ENCODE measurements at places on chromosomes 11 and 22.

DNA sequence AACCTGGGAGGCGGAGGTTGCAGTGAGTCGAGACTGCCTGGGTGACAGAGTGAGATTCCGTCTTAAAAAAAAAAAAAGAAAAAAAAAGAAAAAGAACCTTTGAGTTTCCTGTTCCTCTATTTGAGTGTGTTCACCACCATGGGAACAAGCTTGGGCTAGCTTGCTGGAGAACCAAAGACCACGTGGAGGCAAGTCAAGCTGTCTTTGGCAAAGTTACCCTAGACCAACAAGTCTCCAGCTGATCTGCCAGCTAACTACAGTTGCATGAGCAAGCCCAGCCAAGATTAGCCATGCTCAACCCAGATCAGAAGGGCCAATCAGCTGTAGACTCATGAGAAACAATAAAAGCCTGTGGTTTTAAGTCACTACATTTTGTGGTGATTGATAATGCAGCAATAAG is 29.7 kb downstream of the SLN start:
- H3K36me3 ChIP-seq: no peaks in the 10 kb centered on the region
- H3K27me3 ChIP-seq: no peaks in the 10 kb centered on the region
- DNase-seq: no peak
- H3K4me1 ChIP-seq: no peaks in the 10 kb centered on the region

DNA sequence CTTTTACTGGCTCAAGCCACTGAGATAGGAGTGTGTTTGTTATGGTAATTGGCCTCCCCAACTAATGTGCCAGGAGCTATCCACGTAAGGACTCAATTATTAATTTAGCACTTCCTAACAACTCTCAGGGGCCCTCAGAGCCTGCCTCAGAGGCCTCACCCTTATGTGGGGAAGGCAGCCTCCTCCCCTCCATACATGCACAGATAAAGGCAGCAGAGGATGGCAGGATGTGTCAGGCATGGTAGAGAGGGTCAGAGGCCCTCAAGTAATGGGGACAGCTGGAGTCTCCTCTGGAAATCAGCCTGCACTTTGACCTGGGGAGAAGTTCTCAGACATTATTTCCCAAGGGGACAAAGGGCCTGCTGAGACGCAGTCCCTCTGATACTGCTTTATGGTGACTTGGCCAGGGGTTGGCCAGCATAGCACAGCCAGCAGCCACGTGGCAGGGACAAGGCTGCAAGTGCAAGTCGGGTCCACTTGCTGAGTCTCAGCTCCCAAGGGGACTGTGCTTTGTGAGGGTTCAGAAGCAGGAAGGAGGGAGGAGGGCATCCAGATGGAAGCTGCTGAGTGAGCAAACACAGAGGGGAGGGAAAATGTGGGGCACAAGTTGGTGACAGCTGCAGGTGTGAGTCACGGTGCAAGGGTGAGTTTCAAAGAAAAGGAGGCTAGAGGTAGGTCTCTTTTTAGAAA is 17.0 kb downstream of the MOGAT2 start:
- H3K27me3 ChIP-seq: peaks cover 24% of the 10 kb centered on the region
- H3K4me3 ChIP-seq: no peak overlapping the region
- no peaks in the 10 kb centered on the region for H3K4me1 ChIP-seq
- no peak overlapping the region for H3K27ac ChIP-seq

DNA sequence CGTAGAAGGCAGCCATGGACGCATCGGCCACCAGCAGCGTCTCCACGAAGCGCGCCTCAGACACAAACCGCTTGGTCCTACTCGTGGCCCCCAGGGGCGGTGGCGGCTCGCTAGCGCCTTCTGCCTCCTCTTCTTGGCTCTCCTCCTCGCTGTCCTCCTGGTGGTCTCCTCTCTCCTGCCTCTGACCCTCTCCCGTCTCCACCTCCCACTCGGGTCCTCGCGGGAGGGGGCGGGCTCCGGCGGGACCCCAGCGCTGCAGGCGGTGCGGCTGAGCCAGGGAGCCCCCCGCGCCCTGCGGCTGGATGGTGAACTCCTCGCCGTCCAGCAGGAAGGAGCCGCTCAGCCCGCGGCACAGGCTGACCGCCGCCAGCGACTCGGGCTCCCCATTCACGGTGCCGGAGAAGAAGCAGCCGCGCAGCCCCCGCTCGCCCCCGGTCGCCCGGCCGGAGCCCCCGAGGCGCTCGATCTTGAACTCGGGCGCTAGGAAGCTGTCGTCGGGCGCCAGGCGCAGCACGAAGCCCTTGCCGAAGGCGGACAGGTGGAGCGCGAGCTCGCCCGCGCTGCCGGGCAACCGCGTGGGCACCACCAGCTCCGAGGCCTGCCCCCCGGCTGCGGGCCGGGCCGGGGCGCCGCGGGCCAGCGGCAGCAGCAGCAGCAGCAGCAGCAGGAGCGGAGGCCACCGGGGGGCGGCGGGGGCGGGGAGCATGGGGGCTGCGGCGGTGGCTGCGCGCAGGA is 661 bp downstream of the ADAMTS8 start:
- H3K27ac ChIP-seq: no peak overlapping the region
- peaks cover 35% of the 10 kb centered on the region for H3K27me3 ChIP-seq
- H3K36me3 ChIP-seq: no peaks in the 10 kb centered on the region
- no peak for DNase-seq

DNA sequence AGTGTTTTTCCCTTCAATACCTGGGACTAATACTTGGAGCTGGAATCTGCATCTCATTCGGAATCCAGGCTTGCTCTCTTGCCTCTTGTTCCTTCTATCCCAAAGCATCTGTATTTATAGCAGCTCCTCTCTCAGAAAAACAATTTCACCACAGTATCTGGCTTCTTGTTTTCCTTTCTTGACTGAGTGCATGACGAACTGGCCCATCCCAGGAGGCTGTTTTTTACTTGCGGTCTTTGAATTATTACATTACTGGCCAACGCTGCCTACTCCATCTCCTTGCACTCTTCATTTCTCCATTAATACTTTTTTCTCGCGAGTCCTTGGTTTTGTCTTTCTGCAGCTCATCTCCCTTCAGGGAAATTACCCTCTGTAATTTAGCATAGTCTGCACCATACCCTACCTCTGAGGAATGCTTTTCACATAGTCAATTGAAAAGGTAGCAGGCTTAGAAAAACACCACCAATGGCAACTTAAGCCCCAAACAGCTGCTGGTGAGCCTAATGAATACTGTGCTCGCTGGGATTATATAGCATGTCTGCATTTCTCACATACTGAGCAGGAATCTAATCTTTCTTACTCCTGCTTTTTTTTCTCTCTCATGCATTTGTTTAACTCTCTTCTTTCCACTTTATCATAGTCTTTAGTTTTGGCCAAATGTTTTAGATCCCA is 277.4 kb upstream of the SESN3 start:
- no peaks in the 10 kb centered on the region for H3K4me1 ChIP-seq
- DNase-seq: no peak
- peaks cover 2% of the 10 kb centered on the region for H3K27me3 ChIP-seq
- H3K27ac ChIP-seq: no peak overlapping the region
- H3K4me3 ChIP-seq: no peak overlapping the region

DNA sequence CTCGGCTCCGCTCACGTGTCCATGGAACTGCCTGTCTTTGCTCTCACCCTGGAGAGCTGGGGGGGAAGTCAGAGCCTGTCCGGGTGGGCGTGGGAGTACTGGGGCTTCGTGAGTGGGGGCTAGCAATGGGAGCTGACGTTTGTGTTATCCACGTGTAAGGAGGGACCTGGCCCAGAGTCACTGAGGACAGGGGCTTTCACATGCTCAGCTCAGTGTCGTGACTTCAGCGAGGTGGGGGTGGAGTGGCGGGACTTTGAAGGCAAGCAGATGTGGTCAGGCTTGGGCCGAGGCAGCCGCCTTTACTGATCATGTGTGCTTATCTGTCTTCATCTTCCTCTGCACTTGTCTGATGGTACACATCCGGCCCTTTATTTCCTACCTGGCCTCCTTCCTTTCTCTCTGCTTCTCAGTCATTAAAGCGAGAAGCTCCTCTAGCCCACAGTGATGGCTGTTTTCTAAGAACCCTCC is 113.1 kb upstream of the NNMT start:
- peaks cover 17% of the 10 kb centered on the region for H3K27me3 ChIP-seq
- no peak overlapping the region for H3K27ac ChIP-seq
- no peak overlapping the region for H3K4me3 ChIP-seq
- DNase-seq: no peak

Measured in Panc1 (cell line).